ENCODE measurements at places on chromosomes 16 and 17.

DNA sequence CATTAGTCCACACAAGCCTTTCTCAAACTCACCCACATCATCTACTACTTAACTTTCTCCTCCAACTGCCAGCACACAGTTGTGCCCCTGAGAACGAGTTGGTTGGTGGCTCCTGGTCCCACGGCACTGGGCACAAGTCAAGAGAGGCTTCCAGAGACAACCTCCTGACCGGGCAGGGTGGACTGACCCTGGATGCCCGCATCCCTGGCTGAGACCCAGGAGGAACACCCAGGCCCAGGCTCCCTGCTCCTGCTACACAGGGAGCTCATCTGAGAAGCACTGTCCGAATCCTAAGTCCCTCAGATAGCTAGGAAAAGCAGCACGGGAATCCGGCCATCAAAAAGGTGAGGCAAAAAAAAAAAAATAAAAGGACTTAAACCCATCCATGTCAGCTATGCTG, 29.0 kb downstream of the WDR45B start:
- no peak for DNase-seq

DNA sequence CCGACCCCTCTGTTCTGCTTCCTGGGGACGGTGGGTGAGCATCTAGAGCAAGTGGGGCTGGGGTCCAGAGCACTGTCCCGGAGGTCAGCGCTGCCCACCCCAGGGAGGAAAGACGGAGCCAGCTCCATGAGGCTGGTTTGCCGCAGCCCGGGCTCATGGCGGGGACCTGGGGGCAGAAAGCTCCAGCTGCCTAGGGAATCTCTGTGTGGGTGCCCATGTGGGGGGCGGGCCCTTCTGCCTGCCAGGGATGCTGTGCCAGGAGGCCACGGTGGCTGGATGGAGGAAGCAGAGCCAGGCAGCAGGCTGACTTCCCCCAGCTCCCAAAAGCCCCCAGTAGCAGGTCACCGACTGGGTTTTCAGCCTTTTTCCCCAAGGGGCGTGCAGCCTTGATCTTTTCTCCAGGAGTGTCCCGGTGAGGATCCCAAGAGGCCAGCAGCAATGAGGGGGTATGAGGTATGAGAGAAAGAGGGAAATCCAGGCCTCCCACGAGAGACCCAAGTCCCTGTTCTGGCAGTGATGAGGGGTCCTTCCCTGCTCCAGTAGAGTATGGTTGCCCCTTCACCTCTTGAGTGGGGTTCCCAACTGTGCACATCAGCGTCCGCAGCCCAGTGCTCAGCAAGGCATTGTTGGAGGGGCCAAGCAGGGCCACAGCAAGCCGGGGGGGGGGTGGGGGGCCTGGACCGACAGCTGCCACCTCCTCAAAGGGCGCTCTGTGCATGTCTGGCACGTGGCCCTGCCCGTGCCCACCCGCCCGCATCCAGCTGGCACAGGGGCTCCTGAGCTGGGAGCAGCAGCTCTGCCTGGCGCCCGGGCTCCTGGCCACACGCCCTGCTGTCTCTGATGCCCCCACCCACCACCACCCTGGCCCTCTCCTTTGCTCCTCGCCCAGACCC, 15.6 kb upstream of the BCAR1 start:
- DNase-seq: no peak

DNA sequence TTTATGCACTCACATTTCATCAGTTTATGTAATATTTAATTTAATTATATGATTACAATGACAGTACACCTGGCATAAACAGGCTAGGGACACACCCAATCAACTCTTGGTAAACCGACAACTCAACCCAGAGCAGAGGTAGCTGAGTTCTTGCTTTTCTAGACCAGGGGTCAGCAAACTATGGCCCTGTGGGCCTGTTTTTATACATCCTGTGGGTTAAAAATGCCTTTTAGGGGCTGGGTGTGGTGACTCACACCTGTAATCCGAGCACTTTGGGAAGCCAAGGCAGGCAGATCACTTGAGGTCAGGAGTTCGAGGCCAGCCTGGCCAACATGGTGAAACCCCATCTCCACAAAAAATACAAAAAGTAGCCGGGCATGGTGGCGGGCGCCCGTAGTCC, 99.2 kb upstream of the TMEM97 start:
- no peak for DNase-seq

DNA sequence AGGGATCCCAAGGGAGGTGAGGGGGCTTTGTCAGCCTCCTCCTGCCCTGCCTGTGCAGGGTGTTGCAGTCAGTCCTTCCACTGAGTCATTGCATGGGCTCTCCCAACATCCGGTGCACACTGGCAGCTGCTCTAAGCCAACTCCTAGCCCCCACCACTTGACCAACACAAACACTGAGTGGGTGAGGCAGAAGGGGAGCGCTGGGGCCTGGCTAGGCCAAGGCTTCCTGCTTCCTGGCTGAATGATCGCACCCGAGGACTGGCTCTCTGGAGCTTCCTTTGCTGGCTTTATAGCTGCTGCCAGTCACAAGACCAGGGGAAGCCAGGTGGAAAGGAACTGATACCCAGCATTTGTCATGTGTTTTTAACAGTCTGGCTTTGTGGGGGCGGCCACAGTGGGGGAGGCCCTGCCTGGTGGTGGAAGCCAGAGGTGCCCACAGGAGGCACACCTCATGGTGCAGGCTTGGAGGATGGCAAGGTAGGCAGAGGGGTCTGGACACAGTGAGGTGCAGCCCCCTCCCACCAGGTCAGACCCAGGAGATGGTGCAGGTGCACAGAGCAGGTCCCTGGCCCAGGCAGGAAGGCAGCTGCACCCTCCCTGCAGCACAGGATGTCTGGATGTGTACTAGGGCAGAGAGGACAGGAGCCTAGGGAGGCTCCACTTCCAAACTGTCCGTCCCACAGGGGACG, 6.8 kb downstream of the MPG start:
- DNase-seq: peak; percentile 26

DNA sequence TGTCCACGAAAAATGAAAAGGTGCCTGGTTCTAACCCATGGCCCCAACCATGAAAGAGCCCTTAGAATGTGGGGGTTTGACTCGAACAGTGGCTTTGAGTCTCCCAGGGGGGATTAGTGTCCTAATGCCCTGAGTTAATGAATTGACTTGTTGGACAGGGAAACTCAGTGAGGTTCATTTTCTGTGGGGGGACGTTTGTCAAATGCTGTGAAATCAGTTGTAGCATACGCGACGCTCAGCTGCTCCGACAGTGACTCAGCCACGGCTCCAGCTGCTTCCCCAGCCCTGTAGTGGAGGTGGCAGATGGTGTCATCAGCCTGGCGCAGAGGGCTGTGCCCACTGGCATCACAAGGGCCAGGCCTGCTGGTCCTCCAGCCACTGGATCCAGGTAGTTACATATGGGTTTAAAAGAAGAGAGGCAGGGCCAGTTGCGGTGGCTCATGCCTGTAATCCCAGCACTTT, 3.9 kb upstream of the TMEM235 start:
- no peak for DNase-seq

DNA sequence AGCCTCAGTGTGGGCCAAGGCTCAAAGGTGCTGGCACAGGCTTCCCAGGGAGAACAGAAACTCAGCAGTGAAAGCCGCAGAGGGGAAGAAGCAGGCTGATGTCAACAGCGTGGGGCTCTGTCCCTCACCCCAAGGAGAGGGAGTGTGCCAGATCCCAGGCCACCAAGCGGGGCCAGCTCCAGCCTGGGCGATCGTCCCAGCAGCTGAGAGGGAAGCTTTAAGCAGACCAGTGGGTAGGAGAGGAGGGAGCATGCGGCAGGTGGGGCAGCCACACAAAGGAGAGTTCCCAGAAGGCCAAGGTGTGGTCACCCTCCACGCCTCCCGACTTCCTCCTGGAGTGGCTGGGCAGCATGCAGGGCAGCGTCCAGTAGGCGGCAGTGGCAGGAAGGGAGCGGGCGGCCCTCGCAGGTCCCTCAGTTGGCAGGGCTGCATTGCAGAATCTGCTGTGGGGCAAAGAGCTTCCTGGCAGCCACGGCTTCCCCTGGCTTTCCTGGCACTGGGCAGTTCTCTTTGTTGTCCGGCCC, 6.0 kb downstream of the SYNGR2 start:
- DNase-seq: no peak

- no peak for DNase-seq
These were observed 114.9 kb downstream of the ZNF778 start for GRCh38 chr16:89332243-89332901.

GRCh38 chr16:67447508-67448076, 16.7 kb downstream of the HSD11B2 start:
- DNase-seq: no peak

DNA sequence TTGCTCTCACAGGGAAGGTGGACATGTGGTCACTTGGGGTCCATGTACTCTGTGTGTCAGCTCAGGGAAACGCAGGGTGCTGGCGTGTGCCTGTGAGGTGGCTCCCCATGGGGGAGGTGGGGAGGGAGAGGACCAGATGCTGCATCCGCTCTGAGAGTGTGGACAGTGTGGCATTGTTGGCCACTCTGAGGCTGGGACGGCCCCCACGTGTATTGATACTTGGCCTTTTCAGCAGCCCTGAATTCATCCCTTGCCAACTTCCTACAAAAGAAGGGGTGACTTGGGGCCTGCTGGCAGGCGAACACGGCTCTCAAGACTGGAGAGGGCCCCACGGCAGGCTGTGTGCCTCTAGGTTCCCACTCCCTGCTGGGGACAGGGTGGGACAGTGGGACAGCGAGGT, 120.1 kb downstream of the RAB11FIP4 start:
- no peak for DNase-seq

DNA sequence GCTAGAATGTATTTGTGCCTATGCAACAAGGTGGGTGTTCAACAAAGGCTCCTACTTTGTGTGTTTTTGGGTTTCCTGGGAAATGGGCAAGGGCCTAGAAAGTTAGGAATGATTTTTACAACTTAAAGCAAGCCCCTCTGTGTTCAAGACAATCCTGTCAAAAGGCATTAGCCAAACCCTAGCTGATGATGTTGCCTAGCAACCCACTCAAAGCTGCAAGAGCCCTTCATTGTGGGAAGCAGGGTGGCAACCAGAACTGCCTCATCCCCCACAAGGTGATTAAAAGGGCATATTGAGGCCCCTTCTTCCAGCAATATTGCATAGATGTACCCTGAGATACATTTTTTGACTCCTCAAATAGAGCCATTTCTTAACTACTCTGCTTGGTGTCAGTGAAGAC, 16.0 kb upstream of the RASL10B start:
- no peak for DNase-seq

DNA sequence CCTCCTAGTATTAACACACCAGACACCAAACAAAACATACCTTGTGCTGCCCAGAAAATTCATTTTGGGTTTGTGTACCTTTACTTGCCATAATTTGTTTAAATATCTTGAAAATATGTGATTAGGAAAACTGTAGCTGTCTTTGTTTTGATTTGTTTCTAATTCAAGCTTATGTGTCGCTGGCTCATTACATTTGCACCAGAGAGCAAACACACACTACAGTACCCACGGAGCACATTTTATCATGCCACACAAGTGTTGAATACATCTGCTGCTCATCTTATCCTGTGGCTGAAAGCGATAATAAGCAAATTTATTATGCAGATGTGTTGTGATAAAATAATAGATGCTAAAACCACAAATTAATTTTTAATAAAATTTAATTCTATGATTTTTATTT, 63.1 kb downstream of the SPAG9 start:
- DNase-seq: no peak

GRCh38 chr17:29653995-29654714, 31.4 kb upstream of the CORO6 start:
- no peak for DNase-seq

DNA sequence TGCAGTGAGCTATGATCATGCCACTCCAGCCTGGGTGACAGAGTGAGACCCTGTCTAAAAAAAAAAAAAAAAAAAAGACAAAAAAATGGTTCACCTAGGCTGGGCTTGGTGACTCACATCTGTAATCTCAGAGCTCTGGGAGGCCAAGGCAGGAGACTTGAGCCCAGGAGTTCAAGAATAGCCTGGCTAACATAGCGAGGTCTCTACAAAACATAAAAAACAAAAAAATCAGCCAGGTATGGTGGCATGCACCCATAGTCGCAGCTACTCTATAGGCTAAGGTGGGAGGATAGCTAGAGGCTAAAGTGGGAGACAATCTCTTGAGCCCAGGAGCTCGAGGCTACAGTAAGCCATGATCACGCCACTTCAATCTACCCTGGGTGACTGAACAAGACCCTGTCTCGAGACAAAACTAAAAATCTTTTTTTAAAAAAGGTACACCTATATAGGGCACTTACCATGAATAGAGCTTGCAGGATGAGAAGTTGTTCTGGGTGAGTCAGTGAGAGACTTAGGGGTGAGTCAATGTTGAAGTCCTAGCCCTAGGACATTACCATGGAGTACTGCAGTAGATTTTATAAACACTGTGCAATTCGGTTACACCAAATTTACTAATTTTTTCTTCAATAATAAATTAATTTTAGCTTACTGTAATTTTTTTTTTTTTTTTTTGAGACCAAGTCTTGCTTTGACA, 19.0 kb downstream of the USP32 start:
- no peak for DNase-seq

DNA sequence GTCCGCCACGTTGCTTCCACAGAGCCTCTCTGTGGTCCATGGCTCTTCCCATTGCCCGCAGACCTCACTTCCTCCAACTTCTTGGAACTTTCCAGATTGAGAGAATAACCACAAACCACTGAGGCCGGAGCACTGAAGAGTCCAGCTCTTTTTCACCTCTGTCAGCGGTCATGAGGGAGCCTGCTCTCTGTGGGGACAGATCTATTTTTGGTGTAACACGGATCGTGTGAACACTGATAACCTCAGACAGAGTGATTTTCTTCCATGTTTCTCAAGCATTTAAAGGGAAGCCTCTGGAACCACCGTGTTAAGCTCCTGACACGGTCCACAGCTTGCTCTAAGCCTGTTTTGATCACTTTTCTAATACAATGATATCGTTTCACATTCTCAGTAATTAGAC, 49.7 kb downstream of the NTN1 start:
- DNase-seq: no peak

DNA sequence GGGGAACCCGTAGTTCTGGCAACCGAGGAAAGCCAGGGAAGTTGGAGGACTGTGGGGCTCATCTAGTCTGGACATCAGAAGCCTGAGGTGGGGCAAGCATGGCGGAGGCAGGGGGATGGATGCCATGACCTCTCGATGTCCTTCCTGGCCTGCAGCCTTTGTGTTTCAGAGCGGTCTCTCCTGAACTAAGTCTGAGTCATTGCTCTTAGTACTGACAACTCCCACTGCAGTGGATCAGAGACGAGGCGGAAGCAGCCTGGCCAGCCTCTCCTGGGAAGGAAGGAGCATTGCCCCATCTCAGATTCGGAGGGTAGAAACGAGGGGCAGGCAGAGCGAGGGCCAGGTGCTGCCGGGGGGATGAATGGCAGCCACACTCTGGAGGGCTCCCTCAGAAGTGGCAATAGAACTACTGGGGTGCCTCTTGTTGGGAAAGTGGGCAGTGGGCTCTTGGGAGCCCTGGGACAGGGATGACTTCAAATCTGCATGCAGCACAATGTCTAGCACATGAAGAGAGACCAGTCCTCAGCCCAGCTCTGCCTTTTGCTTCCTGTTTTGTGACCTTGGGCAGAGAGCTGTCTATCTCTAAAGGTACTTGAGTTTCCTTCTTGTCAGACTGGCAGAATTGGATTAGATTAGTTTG, 3.6 kb upstream of the STAC2 start:
- DNase-seq: no peak

GRCh38 chr17:50972577-50972976, 106.4 kb upstream of the TOB1 start:
- DNase-seq: no peak

All from stimulated activated CD8-positive, alpha-beta memory T cell treated with anti-CD3 and anti-CD28 coated beads, Interleukin-4, amount 100 ng/mL, for 1 hour (primary cell).